ENCODE measurements at places on chromosomes 3 and 15. TPM values are rescaled to one million over a fixed set of nuclear protein-coding genes. Genes with fewer than 3 reads are reported as not detected.

GRCh38 chr15:83733691-83734090 lies 79.8 kb downstream of the ADAMTSL3 start:
- DNase-seq = no peak

The ABHD5 gene
- total RNA-seq = 13.9 TPM

DNA sequence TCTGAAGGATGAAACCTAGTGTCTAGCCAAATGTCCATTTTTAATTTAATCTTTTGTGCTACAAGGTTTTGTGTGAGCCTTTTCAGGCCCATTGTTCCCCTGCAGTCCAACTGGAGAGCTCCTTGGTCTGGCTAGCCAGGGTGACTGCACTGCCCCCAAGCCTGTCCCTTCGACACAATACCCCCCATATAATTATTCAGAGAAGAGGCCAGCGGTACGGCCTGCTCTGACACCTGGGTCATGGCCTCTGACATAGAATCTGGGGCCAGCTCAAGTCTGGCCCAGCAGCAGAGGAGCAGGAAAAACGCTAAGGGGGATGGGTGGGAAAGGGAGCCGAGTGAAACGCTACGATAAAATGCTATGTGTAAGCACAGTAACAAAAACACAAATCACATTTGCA lies 64.2 kb upstream of the PYGO1 start:
- DNase-seq = no peak

- peak; percentile 37 for DNase-seq
These were observed 14.2 kb upstream of the HOMER2 start for GRCh38 chr15:82966671-82967071.

The FBXL22 gene
- total RNA-seq = 0.81 TPM

DNA sequence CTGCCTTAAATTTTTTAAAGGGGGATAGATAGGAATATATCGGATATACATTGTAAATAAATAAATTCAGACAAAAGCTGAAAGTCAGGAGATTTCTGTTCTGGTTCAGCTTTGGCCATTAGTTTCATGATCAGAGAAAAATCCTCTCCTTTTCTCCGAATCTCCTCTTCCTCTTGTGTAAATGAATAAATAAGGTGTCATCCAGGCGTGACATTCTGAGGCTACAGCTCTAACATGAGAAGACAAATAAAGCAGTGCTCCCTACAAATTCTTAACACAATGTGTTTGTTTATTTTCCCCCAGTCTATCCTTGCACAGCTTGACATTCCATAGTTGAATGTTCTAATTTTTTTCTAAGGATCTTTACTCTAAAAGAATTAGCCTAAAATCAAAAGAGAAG lies 9.4 kb upstream of the MB21D2 start:
- DNase-seq = no peak

- DNase-seq = no peak
These were observed 266.9 kb upstream of the IGF1R start for GRCh38 chr15:98381446-98381845.

DNA sequence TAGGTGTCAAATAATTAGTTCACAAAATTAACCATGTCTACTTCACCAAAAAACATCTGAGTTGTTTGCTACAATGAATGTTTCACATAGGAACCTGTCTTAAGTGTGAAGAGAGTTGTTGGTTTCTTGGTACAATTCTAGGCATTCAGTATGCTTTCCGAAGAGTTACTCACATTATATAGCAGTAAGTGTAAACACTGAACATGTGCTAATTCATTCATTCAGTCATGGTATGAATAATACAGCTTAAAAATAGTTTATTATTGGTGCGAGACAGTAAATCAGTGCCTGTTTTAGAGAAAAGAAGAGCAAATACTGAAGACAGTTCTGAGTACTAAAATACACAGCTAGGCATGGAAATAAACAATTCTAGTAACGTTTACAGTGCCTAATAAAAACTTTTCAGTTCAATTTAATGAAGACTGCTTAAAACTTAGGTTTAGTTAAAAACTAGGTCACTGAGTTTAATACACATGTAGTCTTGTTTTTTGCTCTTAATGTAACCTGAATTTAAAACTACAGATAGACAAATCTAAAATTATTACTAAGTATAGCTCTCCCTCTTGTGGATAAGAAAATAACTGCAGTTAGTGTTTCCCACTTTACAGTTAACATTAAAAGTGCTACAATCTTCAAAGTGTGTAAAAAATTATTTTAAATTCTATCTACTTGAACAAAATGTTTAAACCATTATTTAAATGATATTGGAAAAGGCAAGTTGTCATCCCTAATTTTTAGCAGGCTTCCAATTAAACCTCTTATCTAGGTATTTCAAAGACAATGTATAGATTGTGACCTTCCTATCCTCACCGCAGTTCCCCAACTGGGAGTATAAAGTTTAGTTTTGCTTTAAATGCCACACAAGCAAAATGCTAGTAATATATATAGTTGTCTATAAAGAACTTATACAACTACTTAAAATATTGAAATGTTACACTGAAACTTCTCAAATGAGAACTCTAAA lies 20.1 kb upstream of the ZCWPW2 start:
- DNase-seq = no peak

The SNAP23 gene
- 63.1 TPM for total RNA-seq

The SLC28A1 gene
- not detected for total RNA-seq

DNA sequence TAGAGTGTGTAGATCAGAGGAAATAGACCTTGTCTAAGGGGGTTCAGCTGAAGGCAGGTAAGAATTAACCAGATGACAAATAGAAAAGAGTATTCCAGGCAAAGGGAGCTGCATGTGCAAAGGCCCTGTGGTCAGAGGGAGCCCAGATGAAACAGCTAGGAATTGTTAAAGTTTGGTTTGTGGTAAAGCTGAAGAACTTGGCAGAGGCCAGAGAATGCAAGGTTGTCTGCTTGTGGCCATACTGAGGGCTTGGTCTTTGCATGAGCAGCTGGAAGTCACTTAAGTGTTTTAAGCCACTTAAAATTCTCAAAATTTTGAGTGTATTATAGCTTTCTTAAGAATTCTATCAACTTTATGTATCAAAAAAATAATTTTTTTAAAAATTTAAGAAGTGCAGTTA lies 116.5 kb downstream of the NEK10 start:
- DNase-seq = no peak

- no peak for DNase-seq
These were observed 54.4 kb downstream of the ANXA2 start for GRCh38 chr15:60343221-60343970.

DNA sequence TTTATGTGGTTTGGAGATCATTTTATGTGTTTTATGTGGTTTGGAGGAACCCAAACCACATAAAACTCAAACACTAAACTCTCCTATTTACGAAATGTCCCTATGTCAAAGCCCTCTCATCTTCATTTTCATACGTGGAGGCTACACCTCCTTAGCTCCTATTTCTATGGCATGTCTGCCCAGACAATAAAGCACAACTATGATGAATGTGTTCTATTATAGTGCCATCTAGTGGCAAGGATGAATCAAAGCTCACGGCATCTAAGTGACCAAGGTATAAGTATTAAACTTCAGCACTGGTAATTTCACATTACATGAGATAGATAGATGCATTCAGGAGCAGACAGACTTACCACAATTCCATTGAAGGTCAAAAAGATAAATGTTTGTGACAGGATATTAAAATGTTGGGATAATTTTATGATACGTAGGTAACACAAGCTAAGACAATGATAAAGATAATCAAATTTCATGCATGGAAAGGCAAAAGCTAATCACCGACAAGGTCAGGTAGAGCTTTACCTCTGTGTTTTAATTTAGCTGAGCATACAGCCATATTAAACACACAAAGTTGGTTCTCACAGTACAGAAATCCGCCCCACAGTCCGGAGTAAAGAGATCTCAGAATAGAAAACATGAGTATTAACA lies 130.6 kb upstream of the FHIT start:
- DNase-seq = peak; percentile 13

GRCh38 chr3:131786386-131786785 lies 248.4 kb downstream of the CPNE4 start:
- DNase-seq = no peak

GRCh38 chr3:129118745-129119144 lies 2.9 kb downstream of the RAB43 start:
- DNase-seq = peak; percentile 76

- no peak for DNase-seq
These were observed 4.4 kb upstream of the VPS8 start for GRCh38 chr3:184807549-184807948.

- peak; percentile 33 for DNase-seq
These were observed 91.2 kb downstream of the SENP2 start for GRCh38 chr3:185677146-185677829.

GRCh38 chr15:46858150-46858549 lies 859.2 kb upstream of the SEMA6D start:
- no peak for DNase-seq

DNA sequence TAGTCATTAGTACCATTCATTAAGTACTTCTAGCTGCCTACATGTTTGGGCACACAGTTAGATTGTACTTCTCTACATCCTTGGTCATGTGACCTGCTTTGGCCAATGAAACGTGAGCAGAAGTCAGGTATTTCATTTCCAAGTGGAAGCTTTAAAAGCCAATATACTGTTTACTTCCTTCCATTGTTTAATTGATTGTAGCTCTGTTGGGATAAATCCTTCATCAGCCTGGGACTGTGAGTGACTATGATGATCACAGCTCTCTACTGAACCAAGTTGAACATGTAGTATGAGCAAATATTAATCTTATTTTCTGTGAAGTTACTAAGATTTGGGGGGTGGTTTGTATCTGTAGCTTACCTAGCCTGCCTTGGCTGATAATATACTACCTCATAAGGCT lies 116.5 kb upstream of the ROPN1 start:
- no peak for DNase-seq

GRCh38 chr15:96088650-96089049 lies 241.8 kb upstream of the NR2F2 start:
- no peak for DNase-seq

The HIGD2B gene
- not detected for total RNA-seq

GRCh38 chr15:86001200-86001599 lies 78.5 kb upstream of the AGBL1 start:
- DNase-seq = no peak

DNA sequence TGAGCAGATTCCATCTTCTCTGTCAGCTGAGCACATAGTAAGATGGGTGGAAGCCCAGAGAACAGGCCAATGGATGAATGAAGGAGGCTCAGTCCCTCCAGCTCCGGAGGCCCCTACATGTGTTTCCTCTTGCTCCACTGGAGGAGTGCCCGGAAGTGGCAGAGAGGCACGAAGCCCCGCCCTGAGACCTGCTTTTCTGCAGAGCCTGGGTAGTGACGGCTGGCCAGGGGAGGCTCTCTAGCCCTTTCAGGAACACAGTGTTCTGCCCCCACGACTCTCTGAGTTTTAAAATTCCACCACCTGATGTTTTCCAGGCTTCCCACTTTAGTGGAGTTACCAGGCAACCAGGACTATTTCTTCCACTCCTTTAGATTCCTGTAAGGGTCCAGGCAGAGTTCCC lies 149.4 kb upstream of the SLC6A11 start:
- DNase-seq = no peak

- no peak for DNase-seq
These were observed 284.1 kb upstream of the LRRFIP2 start for GRCh38 chr3:37458162-37459120.

The NR1I2 gene
- total RNA-seq = 0.10 TPM

DNA sequence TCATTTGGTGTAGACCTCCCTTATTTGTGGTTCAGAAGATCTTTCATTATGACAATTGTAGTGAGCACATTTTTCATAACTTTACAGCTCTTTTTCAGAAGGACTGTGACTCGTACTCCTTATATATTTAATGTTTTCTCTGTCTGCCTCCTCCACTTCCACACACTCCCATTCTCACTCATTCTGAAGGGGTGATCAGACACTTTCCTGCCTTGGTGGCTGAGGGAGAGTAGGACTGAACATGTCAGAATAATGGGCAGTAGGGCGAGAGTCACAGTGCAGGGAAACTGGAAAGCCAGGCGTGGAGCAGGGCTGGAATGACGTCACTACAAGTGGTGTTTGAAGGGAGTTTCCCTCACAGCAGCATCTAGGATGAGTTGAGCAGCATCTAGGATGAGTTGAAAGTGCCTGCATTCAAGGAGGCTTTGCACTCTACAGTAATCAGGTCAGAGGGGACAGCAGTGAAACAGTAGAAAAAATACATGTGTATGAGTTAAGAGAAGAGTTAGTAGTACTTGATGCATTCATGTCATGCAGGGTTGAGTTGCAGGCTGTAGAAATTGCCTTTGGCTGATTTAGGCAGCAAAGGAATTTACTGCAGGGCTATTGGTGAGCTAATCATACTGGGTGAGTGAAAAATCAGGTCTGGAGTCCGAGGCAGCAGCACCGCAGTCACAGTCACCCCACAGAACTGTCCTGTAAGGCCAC lies 36.3 kb upstream of the FBXL22 start:
- no peak for DNase-seq

- DNase-seq = peak; percentile 87
These were observed 4.2 kb downstream of the SEMA3B start for GRCh38 chr3:50272911-50273688.

DNA sequence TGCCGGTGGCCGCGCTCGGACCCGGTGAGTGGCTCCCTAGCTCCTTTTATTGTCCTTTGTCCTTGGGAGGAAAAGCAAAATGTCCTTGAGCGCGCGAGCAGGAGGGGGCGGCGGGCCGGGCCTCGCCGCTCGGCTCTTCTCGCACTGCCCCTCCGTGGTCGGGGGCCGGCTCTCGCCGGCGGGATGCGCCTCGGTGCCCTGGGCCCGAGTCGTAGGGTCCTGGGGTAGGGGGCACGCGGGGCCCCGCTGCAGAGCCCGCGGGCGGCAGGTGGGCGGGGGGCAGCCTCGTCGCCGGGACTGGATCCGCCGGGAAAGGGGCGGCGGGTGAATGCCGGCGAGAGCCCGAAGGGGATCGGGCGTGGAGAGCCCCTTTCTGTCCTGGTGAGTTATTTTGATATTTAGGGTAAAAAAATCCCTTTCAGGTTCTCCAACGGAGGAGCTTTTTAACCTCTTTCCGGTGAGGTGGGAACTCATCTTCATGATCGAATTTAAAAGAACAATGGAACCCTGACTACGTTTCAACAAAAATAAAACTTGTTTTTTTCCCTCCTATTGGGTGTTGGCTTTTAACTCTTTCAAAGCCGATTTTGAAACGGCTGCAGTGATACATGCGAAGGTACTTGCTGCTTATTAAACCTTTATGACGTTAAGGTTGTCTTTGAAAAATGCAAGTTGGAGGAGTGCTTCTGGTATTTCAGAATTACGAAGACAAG lies 16.8 kb upstream of the CHD2 start:
- peak; percentile 57 for DNase-seq

The SLC12A1 gene
- total RNA-seq = not detected

The TTLL13 gene
- 0.87 TPM for total RNA-seq

The CACNA2D3 gene
- not detected for total RNA-seq

GRCh38 chr15:88083811-88084760 lies 172.5 kb downstream of the NTRK3 start:
- DNase-seq = no peak
